CD4-positive, alpha-beta T cell (primary cell): ENCODE measurements at places on chromosomes 1 and 21. TPM values are rescaled to one million over a fixed set of nuclear protein-coding genes. Genes with fewer than 3 reads are reported as not detected.

The KLF18 gene
- not detected for total RNA-seq

The S100A7 gene
- not detected for total RNA-seq

The RNF186 gene
- total RNA-seq, result not detected

The LCE2C gene
- not detected for total RNA-seq

The TBX15 gene
- total RNA-seq, result not detected
